Sciatic nerve (tissue), 2 donors: ENCODE measurements at places on chromosomes 11 and 22. TPM values are rescaled to one million over a fixed set of nuclear protein-coding genes. Genes with fewer than 3 reads are reported as not detected.

Gene SLC29A2
- 2.3 TPM for total RNA-seq

Gene KRTAP5-11
- total RNA-seq: not detected

Gene MRGPRX3
- not detected for total RNA-seq

Gene TSGA10IP
- not detected for total RNA-seq

Gene CFAP300
- total RNA-seq: 4.8 TPM

Gene MYEOV
- 1.2 TPM for total RNA-seq

Gene MS4A1
- total RNA-seq: 2.5 TPM

Gene TRMU
- 34.1 TPM for total RNA-seq

- DNase-seq: peak; percentile 63
Measured at GRCh38 chr11:2269601-2270321, 627 bp downstream of the ASCL2 start.

GRCh38 chr11:64400667-64401066, 41.7 kb downstream of the RPS6KA4 start:
- no peak for DNase-seq

GRCh38 chr11:2419638-2420501, 19.3 kb downstream of the TSSC4 start:
- peak; percentile 90 for DNase-seq

GRCh38 chr11:46100670-46101069, 20.6 kb downstream of the PHF21A start:
- DNase-seq: no peak

DNA sequence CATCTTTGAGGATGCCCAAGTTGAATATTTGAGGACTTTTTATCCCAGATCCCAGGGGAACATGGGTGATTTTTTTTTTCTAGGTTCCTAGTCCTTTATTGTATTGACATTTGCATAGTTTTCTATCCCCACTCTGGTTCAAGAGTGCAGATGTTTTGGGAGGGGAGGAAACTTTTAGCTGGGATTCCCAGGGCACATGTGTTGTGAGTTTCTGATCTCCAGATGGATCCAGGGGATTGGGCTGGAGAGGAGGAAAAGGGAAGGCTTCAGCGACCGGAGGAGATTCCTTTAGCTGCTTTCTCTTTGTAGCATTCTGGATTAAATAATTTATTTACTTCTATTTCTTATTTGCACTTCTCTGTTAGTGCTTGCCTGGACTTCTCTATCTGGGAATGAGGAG, 14.7 kb upstream of the SORL1-AS1 start:
- DNase-seq: no peak

DNA sequence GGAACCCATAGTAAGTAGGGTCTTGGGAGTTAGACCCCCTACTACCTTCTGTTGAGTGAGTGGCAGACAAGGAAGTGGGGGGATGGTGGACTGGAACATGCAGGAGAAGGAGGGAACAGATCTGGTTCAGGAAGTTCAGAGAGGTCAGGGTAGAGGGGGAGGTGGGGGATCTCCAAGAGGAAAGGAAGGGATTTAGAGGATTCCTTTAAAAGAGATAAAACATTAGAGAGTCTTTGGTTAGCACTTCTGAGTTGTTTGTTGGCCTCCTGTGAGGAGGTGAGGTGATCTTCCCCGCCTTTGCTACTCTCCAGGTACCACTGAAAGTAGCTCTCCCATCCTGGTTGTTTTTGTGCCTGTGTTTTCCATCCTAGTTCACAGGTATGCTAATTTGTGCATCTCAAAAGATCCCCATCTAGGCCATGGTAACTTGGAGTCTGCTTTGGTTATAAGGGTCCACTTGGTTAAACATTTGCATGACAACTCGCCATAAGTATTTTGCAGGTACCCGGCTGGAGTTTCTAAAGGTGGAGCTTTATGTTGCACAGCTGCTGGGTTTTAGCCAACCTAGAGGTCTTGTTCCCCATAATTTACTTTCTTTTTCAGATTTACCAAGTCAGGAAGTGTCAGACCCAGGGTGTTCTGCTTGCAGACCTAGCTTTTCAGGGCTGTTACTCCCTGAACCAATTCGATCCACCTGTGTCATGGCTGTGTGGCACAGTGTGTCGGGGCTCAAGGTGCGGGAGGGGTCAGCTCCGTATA, 79.3 kb upstream of the SORL1 start:
- no peak for DNase-seq

- no peak for DNase-seq
Measured at GRCh38 chr11:4181782-4182721, 87.5 kb downstream of the RRM1 start.

DNA sequence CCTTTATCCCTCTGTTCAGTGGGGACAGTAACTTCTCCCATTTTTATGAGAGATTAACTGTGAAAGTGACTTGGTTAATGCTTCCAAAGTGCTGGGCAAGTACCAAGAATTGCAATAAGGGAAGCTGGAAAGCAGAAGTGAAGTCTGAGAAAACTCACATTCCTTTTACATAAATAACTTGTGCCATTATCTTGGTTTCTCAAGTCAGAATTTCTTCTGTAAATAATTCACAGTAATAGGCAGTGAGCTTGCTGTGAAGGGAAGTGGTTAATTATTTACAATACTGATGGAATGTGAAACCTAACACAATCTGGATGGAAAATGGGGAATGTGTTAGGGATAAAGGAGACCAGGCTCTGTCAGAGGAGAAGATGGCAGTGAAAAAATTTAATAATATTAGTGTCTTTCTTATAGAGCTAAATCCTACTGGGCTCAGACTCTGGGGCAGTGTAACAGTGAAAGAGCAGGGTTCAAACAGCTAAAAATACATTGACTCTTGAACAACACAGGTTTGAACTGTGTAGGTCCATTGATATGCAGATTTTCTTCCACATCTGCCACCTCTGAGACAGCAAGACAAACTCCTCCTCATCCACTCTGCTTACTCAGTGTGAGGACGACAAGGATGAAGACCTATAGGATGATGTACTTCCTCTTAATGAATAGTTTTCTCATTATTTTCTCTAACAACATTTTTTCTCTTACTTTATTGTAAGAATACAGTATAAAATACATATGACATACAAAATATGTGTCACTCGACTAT, 251.5 kb upstream of the ISX start:
- no peak for DNase-seq

GRCh38 chr22:30979932-30980331, 10.9 kb downstream of the TUG1 start:
- DNase-seq: no peak

- peak; percentile 65 for DNase-seq
Measured at GRCh38 chr11:95156916-95157541, 67.4 kb downstream of the ENDOD1 start.
